Glutamatergic neuron (in vitro differentiated cells): ENCODE measurements at places on chromosomes 3 and 15.

DNA sequence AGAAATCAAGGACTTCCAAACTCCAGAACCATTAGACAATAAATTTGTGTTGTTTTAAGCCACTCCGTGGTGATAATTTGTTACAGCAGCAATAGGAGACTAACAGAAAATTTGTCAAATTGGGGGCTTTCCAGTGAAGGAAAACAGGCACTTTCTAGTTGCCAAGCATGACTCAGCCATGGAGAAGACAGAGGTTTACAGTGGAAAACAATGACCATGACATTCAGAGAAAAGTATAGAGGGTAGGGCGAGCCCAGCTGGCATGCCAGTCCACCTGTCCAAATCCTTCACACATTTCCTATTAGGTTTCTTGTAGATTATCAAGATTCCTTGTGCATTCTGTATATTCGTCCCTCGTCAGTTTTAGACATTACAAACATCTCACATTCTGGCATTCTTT lies 24.9 kb downstream of the SLCO2A1 start:
- H3K36me3 ChIP-seq, result peaks cover under 1% of the 10 kb centered on the region
- H3K4me1 ChIP-seq, result no peaks in the 10 kb centered on the region
- H3K27me3 ChIP-seq, result no peaks in the 10 kb centered on the region
- no peak for DNase-seq

GRCh38 chr3:129266651-129267050 lies 12.0 kb upstream of the HMCES start:
- H3K4me3 ChIP-seq, result no peak overlapping the region
- H3K27ac ChIP-seq, result no peak overlapping the region
- no peaks in the 10 kb centered on the region for H3K4me1 ChIP-seq
- DNase-seq, result no peak
- peaks cover 9% of the 10 kb centered on the region for H3K36me3 ChIP-seq
- no peaks in the 10 kb centered on the region for H3K27me3 ChIP-seq

GRCh38 chr3:56291953-56292352 lies 176.3 kb downstream of the ERC2 start:
- no peak for DNase-seq
- no peak overlapping the region for H3K4me3 ChIP-seq
- H3K27ac ChIP-seq, result no peak overlapping the region
- H3K4me1 ChIP-seq, result peaks cover 6% of the 10 kb centered on the region
- no peaks in the 10 kb centered on the region for H3K27me3 ChIP-seq

- no peaks in the 10 kb centered on the region for H3K27me3 ChIP-seq
- H3K36me3 ChIP-seq, result no peaks in the 10 kb centered on the region
- H3K27ac ChIP-seq, result no peak overlapping the region
Measured at GRCh38 chr3:192351441-192351840, 375.9 kb downstream of the FGF12 start.

DNA sequence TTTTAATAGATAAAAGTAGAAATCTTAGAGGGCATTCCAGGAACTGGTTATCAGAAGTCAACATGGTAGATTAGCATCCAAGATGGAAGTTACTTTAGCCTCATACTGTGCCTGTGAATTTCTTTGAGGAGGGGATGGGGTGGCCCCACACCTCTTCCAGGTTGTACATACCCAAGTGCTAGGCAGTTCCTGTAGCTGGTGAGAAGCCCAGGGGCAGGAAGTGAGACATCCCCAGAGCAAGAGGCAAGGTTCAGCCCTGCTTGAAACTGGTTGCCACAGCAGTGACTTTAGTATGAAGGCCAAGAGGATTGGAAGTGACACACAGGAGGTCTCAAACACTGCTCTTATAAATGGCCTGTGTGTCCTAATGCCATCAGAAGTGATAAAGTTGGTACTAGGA lies 11.9 kb downstream of the GTPBP8 start:
- H3K27me3 ChIP-seq, result no peaks in the 10 kb centered on the region
- no peaks in the 10 kb centered on the region for H3K36me3 ChIP-seq
- no peak overlapping the region for H3K27ac ChIP-seq
- DNase-seq, result no peak

- H3K4me3 ChIP-seq, result no peak overlapping the region
- DNase-seq, result no peak
- no peaks in the 10 kb centered on the region for H3K27me3 ChIP-seq
- H3K4me1 ChIP-seq, result peaks cover 5% of the 10 kb centered on the region
Measured at GRCh38 chr3:178561239-178561638, 25.0 kb downstream of the KCNMB2 start.

DNA sequence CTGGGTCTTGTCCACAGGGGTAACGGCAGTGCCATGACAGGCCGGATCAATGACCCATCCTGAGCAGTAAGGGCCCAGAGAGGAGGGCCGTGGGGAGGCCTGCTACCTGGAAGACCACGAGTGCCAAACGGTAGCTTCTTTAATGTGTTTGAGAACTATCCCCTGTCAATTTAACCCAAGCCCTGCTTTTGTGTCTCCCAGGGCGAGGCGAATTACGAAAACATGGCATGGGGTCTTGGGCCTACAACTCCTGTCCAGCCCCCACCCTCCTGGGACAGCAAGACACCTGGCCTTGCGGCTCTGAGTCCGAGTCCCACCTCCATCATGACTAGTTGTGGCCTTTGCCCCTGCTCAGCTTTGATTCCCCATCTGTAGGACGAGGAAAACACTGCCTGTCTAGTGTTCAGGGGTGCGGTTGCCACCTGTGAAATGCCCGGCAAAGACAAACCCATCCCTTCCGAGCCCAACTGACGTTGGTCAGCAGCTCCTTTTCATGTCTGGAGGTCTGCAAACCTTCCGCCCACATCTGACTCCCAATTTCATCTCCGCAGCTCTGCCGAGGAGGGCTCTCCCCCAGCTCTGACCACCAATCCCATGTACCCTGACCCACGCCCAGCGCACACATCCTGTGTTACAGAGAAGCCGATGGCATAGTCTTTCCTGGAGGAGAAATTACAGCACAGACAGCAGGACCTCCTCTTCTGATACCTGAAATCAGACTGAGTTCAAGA lies 28.9 kb upstream of the SNRPA1 start:
- peaks cover 5% of the 10 kb centered on the region for H3K4me1 ChIP-seq
- DNase-seq, result no peak
- no peak overlapping the region for H3K27ac ChIP-seq
- H3K27me3 ChIP-seq, result peaks cover 10% of the 10 kb centered on the region
- no peaks in the 10 kb centered on the region for H3K36me3 ChIP-seq

GRCh38 chr15:48360841-48361240 lies 29.6 kb downstream of the DUT start:
- no peaks in the 10 kb centered on the region for H3K4me1 ChIP-seq
- H3K27me3 ChIP-seq, result no peaks in the 10 kb centered on the region
- H3K27ac ChIP-seq, result no peak overlapping the region
- H3K4me3 ChIP-seq, result no peak overlapping the region
- no peaks in the 10 kb centered on the region for H3K36me3 ChIP-seq

- H3K27me3 ChIP-seq, result peaks cover 3% of the 10 kb centered on the region
- no peak overlapping the region for H3K27ac ChIP-seq
- H3K36me3 ChIP-seq, result no peaks in the 10 kb centered on the region
- DNase-seq, result no peak
Measured at GRCh38 chr15:40793216-40793989, 13.5 kb upstream of the ZFYVE19 start.

DNA sequence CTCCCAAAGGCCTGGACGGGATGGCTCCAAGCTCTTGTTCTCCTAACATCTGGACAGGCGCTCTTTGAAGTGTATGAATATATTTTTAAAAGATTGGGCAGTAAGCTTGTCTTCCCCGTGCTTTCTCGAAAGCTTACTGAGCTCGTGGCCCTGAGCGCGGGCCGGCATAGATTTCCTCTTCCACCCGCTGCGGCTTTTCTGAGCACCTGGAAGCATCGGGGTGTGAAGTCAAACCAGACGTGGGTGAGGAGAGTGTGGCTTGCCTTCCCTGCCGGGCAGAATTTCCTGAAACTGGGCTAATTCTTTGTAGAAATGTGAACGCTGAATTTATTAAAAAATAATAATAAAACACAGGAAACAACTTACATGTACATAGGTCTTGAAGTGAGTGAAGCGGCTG lies 25.9 kb downstream of the GPR160 start:
- no peak for DNase-seq
- no peaks in the 10 kb centered on the region for H3K4me1 ChIP-seq
- no peaks in the 10 kb centered on the region for H3K27me3 ChIP-seq
- no peak overlapping the region for H3K27ac ChIP-seq
- H3K4me3 ChIP-seq, result no peak overlapping the region
- no peaks in the 10 kb centered on the region for H3K36me3 ChIP-seq

DNA sequence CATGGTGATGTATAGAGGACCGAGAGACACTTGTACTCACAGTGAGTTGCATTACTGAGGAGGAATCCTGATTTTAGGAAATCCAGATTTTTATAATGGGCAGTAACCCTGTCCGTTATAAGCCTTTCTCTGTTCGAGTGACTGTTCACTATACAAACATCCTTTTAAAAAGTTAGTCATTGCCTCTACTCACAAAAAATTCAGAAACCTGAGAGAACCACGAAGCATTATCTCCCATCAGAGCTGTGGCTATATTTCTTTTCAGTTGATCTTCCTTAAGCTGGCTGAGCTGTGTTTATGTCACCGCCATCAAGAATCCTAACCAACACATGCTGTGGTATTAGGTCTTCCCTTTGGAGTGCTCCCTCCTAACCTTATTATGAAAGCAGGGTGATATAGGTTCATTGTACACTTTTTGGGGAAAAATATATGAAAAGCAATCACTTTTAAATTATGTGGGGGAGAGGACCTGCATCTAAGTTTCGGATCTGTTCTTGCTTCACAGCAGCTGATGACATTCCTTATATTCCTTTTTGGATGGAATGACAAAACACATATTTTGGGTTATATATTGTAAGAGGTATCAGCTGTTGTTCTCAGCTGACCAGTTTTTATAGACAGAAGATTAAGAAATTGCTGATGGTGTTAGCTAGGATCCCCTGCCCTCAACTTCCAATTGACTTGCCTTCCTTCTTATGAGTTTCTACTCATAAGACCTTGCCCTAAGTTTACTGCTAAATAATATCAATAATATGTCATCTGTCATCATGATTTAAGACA lies 465.9 kb upstream of the RASGRP1 start:
- no peaks in the 10 kb centered on the region for H3K27me3 ChIP-seq
- no peaks in the 10 kb centered on the region for H3K4me1 ChIP-seq

DNA sequence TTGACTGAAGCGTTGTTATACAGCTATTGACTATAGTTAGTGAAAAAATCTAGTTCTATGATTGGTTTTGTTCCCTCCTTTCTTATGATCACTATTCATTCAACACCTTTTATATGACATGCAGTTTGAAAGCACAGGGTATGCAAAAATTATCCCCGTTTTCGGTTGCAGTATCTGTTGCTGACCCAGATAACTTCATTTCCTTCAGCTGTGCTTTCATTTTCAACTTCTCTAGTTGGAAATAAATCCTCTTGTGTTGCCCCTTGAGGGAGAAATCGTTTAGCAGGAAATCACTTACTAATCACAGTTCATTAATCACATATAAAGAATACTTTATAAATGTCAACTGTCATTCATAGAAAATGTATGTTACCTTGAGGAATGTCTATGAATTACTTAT lies 55.1 kb downstream of the MBNL1 start:
- no peaks in the 10 kb centered on the region for H3K27me3 ChIP-seq
- no peaks in the 10 kb centered on the region for H3K36me3 ChIP-seq
- no peak for DNase-seq
- peaks cover 21% of the 10 kb centered on the region for H3K4me1 ChIP-seq

DNA sequence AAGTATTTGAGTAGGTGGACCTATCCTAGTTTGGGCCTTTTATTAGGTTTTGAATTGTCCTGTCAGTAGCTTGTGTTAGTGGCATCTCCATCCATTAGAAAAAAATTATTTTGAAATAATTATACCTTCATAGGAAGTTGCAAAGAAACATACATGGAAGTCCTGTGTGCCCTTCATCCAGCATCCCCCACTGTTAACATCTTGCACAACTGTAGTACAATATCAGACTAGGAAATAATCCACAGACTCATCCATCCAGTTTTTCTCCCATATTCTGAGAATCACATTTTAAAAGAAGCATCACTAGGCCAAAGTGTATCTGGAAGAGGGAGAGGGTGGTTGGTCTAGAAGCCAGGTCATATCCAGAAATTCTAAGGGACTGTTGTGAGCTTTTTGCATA lies 155.5 kb upstream of the ROPN1 start:
- H3K4me1 ChIP-seq, result peaks cover 72% of the 10 kb centered on the region
- peaks cover 14% of the 10 kb centered on the region for H3K27me3 ChIP-seq
- H3K36me3 ChIP-seq, result no peaks in the 10 kb centered on the region

GRCh38 chr3:170585937-170586310 lies at the start of gene SLC7A14:
TSS of gene SLC7A14 (minus strand) at chr3:170586075. CDS start at chr3:170526936, 59,139 bp downstream.
- peak within 1 kb of the TSS; percentile 78 for H3K4me3 ChIP-seq
- peaks cover 12% of the 10 kb centered on the region for H3K27me3 ChIP-seq
- H3K4me1 ChIP-seq, result peaks cover 19% of the 10 kb centered on the region
- DNase-seq, result peak; percentile 62

DNA sequence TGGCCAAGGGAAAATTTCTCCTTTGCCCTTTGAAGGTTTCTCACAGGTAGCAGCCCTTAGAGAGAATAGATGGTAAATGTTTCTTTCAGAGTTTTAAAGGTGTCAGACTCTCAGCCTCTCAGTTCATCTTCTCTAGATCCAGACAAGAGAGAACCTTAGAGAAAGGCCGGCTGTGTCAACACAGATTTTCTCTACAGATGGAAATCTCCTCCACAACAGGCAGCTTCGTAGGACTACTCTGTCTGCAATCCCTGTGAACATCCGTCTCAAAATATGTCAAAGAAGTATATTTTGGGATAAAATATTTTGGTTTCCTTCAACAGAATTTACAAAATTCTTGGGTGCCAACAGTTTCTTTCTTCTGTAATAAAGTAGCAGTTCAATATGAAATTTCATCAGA lies 282.1 kb upstream of the POU1F1 start:
- H3K36me3 ChIP-seq, result no peaks in the 10 kb centered on the region
- no peak overlapping the region for H3K27ac ChIP-seq
- no peaks in the 10 kb centered on the region for H3K27me3 ChIP-seq
- H3K4me1 ChIP-seq, result no peaks in the 10 kb centered on the region

DNA sequence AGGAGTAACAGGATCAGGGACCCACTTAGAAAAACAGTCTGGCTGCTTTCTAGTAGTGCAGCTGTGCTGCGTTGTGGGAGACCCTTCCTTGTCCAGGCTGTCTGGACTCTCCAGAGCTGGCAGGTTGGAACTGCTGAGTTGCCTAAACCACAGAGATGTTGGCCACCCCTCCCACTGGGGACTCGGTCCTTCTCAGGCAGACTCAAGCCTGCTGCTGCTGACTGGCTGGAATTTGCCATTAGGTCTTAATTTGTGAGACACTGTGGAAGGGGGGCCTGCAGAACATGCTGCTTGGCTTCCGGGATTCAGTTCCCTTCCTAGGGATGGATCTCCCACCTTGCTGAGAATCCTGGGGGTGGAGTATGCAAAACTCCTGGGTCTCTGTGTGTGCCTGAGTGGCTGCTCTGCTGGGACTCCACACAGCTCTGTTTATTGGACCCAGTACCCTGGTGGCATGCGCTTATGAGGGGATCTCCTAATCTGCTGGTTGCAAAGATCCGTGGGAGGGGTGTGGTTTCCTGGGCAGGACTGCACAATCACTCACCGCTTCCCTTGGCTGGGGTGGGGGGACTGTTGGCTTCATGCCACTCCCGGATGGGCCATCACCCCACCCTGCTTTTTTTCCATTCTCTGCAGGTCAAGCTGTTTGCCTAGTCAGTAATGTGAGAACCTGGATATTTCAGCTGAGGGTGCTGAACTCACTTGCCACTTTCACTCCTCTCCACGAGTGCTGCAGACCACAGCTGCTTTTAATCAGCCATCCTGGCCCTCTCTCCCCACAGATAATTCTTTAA lies 150.5 kb downstream of the CFAP20DC start:
- H3K4me3 ChIP-seq, result no peak overlapping the region
- H3K4me1 ChIP-seq, result no peaks in the 10 kb centered on the region
- no peaks in the 10 kb centered on the region for H3K27me3 ChIP-seq
- no peak overlapping the region for H3K27ac ChIP-seq
